ENCODE measurements at places on chromosomes 4 and X.

- DNase-seq, result no peak
Observed at GRCh38 chr4:39698424-39699009, 581 bp downstream of the UBE2K start.

DNA sequence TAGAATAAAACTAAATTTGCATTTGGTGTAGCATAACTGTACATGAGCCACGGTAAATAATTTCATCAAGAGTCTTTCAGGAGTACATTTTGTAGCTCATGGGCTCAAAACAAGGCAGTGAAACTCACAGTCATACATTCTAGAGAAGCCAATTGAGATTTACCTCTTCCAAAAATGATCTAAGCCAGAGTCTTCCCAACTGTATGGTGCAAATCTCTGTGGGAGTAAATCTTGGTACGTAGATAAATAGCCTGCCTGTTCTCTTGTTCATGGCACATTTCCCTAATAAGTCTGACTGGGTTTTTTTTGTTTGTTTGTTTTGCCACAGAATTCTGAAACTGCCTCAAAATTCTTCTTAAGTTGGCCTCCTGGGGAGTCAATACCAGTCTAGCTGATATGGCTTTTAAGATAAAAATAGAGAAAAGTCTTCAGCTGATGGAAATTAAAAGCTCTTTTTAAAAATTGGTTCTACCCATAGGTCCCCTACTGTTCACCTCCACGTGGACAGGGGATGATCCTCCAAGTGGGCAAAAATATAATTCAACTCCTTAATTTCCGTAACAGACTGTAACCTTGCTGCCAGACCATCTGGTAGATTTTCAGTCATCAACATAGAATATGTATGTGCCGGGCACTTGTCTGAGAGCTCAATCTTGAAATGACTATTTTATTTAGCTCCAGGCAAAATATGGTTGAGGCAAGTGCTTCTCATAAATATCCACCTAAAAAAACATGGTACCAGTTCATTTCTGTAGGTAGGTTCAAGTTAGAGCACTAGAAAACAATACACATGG lies 365.4 kb downstream of the PDHA2 start:
- DNase-seq, result no peak

GRCh38 chr4:129172181-129172580 lies 76.2 kb downstream of the C4orf33 start:
- no peak for DNase-seq

DNA sequence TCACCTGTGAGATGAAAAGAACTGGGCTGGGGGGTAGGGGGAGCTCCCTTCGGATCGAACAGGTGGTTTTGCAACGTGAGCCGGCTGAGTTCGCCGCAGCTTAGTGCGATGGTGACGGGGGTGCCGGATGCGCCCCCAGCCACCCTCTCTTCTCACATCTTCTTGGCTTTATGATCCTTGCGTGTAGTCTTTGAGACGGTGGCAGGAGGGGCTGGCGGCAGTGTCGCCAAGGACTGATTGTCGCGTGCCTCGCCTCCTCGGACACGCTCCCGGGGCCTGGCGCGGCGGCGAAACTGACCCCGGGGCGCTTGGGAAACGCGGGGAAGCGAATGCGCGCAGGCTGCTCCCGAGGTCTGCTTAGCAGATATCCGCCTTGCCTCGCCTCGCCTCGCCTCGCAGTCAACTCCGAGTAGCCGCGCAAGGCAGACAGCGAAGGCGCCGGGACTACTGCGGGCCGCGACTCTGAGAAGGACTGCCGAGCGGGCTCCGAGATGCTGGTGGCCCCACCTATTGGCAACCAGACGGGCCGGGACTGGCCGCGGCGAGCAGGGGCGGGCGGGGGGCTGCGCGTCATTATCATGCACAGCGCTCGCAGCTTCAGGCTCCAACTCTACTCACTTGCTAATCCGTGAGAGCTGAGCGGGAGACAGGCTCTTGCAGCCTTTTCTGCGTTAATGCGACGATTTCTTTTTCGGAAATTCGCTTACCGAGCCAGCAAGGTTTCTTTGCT lies 1.5 kb downstream of the GRID2 start:
- DNase-seq, result no peak

GRCh38 chrX:69216911-69217310 lies 51.7 kb upstream of the PJA1 start:
- no peak for DNase-seq

DNA sequence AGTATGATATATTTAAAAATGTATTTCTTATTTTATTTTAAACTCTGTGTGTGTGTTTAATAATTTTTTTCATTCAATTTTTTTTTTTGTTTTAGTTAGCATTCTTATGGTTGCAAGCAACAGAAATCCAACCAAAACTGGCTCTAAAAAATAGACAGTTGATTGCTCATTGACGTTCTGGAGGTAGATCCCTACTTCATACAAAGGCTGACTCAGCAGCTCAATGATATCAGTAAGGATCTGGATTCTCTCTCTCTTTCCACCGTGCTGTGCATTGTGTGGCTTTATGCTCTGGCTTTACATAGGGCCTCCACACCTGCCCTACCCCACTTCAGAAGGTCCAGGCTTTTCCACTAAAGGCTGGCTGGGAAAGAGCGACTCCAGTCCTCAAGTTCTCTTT lies 117.8 kb downstream of the UCHL1 start:
- DNase-seq, result no peak

- no peak for DNase-seq
Observed at GRCh38 chr4:79445371-79445781, 37.3 kb upstream of the GK2 start.

DNA sequence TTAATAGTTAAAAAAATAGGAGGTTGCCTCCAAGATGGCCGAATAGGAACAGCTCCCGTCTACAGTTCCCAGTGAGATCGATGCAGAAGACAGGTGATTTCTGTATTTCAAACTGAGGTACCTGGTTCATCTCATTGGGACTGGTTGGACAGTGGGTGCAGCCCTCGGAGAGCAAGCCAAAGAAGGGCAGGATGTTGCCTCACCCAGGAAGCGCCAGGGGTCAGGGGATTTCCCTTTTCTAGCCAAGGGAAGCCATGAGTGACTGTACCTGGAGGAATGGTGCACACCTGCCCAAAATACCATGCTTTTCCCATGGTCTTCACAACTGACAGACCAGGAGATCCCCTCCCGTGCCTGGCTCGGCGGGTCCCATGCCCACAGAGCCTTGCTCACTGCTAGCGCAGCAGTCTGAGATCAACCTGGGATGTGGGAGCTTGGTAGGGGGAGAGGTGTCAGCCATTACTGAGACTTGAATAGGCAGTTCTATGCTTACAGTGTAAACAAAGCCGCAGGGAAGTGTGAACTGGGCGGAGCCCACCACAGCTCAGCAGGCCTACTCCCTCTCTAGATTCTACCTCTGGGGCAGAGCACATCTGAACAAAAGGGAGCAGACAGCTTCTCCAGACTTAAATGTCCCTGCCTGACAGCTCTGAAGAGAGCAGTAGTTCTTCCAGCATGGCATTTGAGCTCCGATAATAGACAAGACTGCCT lies 47.5 kb downstream of the PPA2 start:
- DNase-seq, result no peak

DNA sequence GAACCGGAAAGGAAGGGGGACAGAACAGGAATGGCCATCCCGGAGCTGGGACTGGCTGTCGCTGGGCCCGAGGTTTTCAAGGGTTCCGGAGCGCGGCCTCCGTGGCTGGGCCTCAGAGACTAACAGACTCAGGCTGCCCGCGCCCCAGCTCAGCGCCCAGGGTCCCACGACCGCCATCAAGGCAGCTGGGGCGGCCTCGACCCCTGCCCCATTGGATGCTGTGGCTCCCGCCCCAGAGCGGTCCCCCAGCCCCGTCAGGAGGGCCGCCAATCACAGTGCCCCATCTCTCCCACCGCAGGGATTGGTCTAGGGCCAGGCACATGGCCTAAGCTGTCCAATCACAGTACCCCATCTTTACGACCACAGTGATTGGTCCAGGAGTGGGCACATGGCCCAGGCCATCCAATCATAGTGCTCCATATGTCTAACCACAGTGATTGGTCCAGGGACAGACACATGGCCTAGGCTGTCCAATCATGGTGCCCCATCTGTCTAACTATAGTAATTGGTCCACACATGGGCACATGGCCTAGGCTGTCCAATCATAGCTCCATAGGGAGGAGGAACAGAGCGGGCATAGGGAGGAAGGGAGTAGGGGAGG lies 105.3 kb upstream of the NKX1-1 start:
- no peak for DNase-seq

Measured in stimulated activated CD8-positive, alpha-beta memory T cell treated with anti-CD3 and anti-CD28 coated beads, Interleukin-7, amount 100 ng/mL, for 4 hours (primary cell).